CD4-positive, alpha-beta T cell treated with Interleukin-12 subunit alpha and Interleukin-12 subunit beta, for 1 hour (primary cell): ENCODE measurements at places on chromosomes 2 and 18.
A peak's percentile ranks its signal among the peaks of the same experiment; 100 is the strongest.

- DNase-seq, result no peak
Observed at GRCh38 chr18:76937597-76937996, 115.2 kb downstream of the ZNF236 start.

GRCh38 chr2:9830685-9831410 lies 12.4 kb upstream of the TAF1B start:
- DNase-seq, result peak; percentile 16

- peak; percentile 78 for DNase-seq
Observed at GRCh38 chr2:144510294-144510991, 9.5 kb downstream of the ZEB2 start.

DNA sequence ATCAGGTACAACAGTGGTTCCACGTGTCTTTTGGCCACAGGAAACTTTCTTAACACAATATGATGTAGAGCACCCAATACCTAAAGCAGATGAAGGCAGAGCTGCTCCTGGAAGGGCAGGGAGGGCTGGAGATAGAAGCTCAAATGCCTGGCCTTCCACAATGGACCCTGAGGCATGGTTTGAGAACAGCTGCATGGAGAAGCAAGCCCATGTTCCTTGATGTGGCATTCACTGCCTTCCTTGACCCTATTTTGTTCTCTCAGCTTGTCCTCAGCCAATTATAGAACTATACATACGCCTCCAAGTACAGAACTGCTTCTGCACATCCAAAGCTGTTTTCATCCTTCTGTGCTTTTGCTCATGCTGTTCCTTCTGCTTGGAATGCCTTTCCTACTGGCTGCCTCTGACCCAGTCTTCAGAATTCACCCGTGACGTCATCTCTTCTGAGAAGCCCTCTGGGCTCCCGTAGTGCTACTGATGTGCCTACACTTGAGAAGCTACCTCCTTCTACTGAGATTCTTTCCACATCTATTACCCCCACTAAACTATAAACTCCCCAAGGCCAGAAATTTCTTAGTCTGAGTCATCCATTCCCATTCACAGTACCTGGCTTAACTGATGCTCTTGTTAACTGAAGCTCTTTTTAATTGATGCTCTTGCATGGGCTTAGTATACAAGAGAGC lies 69.9 kb downstream of the CHRNA1 start:
- DNase-seq, result no peak

GRCh38 chr2:673615-674320 lies 3.4 kb downstream of the TMEM18 start:
- DNase-seq, result no peak

- DNase-seq, result no peak
Observed at GRCh38 chr18:41150316-41150715, 804.7 kb upstream of the PIK3C3 start.

DNA sequence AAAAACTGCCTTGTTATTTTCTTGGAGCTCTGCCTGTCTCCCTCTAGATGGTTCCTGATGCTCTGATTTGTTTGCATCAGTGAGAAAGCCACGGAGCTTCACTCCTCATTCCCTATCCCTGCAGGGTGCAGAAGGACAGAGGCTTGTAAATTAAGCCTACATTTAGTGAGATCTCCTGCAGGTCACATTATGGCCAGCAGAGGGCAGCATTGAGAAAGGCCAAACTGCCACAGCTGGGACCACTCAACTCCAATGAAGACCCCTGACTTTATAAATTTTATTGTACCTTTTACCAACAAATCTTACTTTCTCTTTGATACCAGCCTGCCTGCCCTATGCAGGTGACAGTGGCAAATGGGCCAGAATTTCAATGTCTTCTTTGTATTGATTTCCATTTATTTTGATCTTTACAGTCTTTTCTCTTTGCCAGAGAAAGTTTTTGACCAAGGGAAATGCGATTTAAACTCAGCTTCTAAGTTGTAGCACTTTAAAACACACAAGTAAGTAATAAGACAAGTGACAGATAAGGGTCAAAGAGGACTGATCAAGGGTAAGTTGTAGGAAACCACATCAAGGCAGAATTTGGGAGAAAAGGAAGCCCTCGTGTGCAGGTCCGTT lies 1029.1 kb upstream of the KLHL29 start:
- peak; percentile 15 for DNase-seq

DNA sequence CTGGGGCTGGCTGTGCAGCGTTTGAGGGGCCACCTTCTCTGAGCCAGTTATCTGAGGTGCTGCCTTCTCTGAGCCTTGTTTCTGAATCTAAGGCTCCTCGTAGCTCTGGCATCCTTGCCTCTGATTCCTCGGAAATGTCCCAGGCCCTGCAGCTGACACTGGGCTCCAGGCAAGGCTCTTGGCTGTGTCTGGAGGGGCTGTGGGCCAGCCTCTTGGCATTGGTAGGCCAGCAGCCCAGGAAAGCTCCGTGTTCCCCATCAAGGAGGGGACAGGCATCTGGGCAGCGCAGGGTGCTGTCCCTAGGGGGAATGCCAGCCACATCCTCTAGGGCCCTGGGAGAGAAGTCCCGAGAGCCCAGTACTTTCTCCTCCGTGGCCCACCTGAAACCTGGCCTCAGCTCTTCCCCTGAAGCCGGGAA lies 40.7 kb upstream of the TAF1B start:
- DNase-seq, result no peak

DNA sequence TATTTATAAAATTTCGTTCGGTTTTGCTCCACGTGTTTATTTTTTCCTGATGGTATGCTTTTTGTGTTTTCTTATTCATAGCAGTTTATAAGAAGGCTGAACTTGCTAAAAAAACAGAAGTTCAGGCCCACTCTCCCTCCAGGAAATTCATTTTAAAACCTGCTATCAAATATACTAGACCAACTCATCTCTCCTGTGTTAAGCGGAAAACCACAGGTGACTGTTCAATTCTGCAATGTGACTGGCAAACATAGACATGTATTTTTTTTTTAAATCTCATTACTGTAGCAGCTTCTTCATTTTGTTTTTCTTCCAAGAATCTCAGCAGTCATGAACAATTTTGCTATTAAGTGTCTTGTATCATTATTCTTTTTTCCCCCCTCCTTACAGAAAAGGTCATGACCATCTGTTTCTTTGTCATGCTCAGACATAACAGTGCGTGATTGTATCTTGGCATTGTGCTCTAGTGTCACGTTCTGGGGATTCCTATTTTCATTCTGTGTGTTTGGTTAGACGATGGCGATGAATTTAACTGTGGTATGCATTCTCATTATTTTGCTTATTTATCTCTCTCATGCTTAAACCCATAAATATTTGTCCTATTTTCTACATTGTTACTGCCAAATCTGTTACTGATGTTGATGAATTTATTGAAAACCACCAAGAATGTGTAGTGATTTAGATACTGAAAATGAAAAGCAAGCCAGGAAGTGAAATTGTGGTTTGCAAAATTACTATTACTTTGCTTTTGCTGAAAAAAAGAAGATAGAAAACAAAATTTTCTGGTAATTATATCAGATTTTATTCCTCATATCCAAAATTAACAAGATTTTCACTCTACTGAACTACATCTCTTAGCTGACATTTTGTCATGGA lies 74.6 kb upstream of the UNC80 start:
- DNase-seq, result no peak

GRCh38 chr18:28115149-28115550 lies 61.8 kb downstream of the CDH2 start:
- no peak for DNase-seq

- no peak for DNase-seq
Observed at GRCh38 chr2:48551548-48551947, 21.6 kb downstream of the STON1 start.

- DNase-seq, result peak; percentile 76
Observed at GRCh38 chr2:174748948-174749347, 15.3 kb downstream of the CHRNA1 start.

DNA sequence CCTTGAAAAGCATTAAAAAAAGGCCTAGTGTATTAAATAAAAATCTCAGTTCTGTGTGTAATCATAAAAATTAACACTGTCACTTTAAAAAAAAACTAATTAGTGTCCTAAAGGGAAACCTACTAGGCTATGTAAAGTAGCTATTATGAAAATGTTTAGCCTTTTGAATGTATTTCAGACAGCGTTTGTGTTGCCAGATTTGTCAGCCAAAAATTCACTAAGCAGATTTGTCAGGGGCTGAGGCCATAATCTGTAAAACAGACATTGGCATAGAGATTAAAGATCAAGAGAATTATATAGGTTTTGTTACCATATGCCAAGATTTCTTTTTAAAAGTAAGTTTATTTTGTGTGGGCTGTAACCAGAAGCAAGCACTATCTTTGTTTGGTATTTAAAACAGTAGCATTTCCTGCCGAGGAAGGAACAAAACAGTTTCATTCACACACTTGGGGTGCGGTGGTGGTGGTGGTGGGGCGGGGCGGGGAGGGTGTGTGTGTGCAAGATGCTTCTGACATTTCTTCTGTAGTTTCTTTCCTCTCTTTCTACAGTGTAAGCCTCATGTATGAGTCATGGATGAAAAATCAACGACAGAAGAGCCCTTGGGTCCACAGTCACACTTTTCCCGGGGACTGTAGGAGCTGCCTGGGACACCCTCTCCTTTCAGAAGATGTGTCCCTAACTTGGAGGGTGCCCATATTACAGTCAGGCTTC lies 328.5 kb upstream of the FANCL start:
- DNase-seq, result peak; percentile 8

DNA sequence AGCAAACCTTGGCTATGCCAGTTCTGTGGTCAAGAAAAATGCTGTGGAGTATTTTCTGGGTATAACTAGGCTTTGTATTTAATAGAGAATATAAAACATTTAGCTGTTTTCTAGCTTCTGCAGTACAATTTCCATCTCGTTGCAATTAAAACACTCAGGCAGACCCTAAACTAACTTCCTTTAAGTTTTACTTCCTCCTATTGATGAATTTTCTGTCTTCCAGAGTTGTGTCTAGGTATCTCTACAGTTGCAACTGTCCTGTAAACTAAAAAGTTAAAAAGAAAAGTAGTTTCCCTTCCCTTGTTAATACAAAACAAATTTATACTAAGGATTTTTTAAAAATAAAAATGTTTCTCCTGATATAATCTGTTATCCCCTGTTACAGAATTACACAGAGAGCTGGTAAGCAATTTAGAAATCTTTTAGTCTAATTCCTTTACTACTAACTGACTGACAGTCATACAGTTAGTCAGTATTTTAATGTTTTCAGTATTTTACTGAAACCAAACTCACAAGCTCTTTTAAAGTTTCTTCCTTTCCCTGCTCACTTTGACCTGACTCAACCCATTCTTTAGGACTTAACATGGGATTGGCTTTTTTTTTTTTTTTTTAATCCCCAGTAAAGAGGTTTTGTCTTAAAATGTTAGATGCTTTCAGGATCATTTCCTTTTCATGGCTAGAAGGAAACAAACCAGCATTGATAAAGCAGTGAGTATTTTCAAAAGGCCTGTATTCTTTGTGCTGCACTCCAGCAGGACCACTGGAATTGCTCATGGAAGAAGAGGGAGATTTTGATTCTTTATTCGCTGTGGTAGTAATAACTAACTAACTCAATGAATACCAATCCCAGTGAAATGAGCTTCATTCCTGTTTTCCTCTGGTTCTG lies 22.9 kb downstream of the ITGAV start:
- DNase-seq, result no peak

- DNase-seq, result no peak
Observed at GRCh38 chr18:34999756-35000289, 41.4 kb upstream of the MAPRE2 start.

GRCh38 chr18:75884728-75885127 lies 457.2 kb upstream of the SMIM21 start:
- no peak for DNase-seq

DNA sequence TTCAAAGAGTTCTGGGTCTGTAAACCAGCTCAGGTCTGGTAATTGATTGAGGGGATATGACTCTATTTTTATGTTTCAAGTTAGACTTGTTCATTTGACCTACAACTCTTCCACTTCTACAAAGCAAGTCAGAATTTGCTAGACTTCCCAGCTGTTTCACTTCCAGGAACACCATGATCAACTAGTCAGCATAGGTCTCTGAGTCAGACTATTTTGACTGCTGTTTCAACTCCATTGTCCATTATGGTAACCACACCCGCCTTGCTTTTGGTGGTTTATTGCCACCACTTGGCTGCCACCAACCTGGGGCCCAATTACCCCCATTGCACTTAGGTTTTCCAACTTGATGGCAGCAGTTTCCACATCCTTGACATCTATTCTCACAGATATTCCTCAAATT lies 116.6 kb downstream of the LAMA3 start:
- DNase-seq, result no peak

- peak; percentile 78 for DNase-seq
Observed at GRCh38 chr2:113175042-113175628, 1.4 kb downstream of the PSD4 start.

GRCh38 chr2:96213379-96213778 lies 4.8 kb upstream of the STARD7 start:
- DNase-seq, result no peak

DNA sequence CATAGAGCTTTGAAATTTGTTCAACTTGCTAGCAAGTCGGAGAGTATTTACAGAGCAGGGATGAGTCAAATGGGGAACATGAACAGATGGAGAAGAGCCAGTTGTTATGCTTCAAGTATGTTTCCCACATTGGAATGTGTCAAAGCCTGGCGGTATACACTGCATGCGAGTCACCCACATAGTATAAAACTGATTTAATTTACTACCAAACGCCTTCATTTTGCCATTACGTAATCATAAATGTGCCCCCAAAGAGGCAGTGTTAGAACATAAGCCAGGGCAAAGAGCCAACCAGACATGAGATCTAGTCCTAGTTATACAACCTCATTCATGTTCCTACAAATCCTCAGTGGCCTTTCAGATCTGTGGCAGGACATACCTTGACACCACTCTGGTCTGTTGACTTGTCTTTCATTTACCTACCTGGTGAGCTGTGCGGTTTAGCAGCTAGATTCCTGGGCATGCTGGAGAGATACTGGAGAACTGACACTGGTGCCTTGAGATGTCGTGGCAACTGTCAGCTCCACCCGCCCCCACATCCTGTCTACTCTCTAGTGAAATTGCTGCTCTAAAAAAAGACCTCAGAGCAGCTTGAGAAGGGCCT lies 21.7 kb upstream of the NRP2 start:
- DNase-seq, result peak; percentile 9

DNA sequence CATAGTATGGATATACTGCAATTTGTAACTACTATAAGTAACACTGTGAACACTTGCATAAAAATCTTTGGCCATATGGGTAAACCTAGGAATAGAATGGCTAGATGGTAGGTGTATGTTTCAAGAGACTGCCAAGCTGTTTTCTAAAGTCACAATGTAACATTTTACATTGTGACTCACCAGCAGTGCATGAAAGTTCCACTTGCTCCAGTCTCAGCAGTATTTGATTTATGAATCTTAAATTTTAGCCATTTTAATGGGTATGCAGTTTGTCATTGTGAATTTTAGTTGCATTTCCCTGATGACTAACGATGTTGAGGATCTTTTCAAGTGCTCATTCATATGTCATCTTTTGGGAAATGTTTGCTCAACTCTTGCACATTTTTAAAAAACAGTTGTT lies 86.1 kb downstream of the FARSB start:
- DNase-seq, result no peak

GRCh38 chr2:58137221-58137620 lies 90.6 kb downstream of the VRK2 start:
- DNase-seq, result no peak

- no peak for DNase-seq
Observed at GRCh38 chr2:187382131-187382530, 65.9 kb downstream of the CALCRL start.

- peak; percentile 7 for DNase-seq
Observed at GRCh38 chr18:67359873-67360838, 156.4 kb downstream of the DSEL start.

GRCh38 chr18:49944663-49945062 lies 131.3 kb upstream of the ACAA2 start:
- DNase-seq, result peak; percentile 7

GRCh38 chr2:40298026-40298425 lies 153.9 kb downstream of the SLC8A1 start:
- no peak for DNase-seq

- DNase-seq, result no peak
Observed at GRCh38 chr2:18262601-18263000, 297.9 kb downstream of the RDH14 start.

- DNase-seq, result no peak
Observed at GRCh38 chr2:85179541-85179940, 46.3 kb downstream of the TCF7L1 start.
